ENCODE measurements at places on chromosomes 12 and 14.

DNA sequence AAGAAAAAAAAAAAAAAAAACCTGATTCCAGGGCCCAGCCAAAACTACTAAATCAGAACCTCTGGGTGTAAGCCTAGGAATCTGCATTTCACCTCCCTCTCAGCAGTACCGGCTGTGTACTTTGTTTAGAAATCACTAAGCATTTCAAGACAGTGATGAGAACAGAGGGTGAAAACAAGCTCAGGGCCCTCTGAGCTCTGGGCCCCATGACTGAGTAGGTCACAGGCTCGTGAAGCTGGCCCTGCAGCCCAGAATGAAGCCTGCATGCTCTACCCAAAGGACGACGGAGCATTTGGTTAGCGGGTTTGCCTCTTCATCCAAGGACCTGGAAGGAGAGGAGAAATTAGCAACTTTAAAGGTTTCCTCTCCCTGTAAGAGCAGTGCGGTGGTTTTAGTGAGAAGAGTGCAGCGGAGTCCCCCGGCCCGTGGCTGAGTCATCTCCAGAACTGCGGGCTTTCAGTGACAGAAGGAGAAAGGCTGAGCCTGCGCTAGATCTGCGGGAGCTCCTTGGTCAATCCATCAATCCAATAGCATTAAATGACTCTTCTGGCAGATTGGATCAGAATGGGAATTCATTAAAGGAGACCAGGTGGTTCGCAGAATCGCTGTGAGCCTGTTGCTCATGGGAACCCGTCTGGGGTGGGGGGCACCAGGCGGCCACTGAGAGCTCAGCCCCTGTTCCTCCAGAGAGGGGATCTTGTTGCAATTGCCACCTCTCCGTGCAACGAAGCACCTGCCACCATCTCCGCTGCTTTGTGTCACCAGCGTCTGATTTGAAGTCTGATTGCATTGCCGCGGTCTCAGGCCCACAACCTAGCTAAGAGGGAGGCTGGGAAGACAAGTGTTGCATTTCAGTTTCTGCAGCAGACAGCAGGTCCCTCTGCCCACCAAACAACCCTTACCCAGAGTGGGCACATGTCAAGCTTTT lies 7.3 kb downstream of the IL31 start:
- peak; percentile 65 for DNase-seq

GRCh38 chr12:96120359-96121100 lies 73.6 kb upstream of the ELK3 start:
- DNase-seq = no peak

DNA sequence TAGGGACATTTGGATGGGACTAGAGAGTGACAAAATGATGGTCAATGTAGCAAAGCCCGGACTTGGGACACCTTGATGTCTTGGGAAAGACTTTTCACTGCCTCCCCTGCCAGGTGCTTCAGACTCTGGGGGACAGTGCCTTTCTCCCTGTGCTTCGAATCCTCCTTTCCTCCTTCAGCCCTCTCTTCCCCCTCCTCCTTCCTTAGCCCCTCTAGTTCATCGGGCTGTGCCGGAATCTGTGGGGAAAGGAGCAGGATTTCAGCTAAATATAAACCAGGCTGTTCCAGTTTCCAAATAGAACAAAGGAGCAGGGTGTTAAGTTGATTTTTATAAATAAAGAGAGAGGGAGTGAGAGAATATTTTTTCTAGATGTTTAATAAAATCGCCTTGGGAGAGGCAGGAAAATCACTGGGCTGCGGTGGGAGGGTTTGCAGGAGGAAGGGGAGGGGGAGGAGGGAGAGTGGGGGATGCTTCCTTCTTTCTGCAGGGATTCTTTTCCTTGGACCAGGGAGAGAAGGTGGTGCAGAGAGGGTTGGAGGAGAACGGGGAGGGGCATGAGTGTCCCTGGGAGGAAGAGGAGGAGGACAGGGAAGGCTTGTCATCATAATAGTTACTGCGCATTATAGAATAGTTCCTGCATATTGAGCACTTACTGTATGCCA lies 21.3 kb upstream of the CABP1 start:
- no peak for DNase-seq

GRCh38 chr14:52079239-52079959 lies 10.5 kb upstream of the NID2 start:
- no peak for DNase-seq

- DNase-seq = no peak
Measured at GRCh38 chr12:68455691-68456345, 123.7 kb upstream of the MDM1 start.

DNA sequence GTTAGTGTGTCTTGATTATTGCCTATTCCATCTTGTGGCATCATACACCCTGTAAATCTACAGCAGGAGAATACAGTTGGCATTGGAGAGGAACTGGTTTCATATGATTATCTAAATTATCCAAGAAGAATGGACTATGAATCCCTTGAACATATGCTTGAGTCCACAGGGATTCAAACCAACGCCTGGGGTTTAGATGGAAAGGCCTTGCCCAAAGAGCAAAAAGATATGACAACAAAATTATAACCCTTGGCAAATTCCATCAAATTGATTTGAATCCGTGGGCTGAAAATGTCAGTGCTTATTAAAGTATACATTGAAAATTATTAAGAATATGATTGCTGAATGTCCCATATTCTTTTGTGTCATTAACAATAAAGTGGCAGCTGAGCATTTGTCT lies 108.2 kb downstream of the PDE3A start:
- DNase-seq = no peak

- DNase-seq = no peak
Measured at GRCh38 chr12:14211947-14212387, 153.5 kb upstream of the ATF7IP start.

GRCh38 chr14:99736603-99737371 lies 52.7 kb downstream of the CYP46A1 start:
- DNase-seq = no peak

GRCh38 chr12:39032034-39032433 lies 126.6 kb upstream of the CPNE8 start:
- DNase-seq = no peak

DNA sequence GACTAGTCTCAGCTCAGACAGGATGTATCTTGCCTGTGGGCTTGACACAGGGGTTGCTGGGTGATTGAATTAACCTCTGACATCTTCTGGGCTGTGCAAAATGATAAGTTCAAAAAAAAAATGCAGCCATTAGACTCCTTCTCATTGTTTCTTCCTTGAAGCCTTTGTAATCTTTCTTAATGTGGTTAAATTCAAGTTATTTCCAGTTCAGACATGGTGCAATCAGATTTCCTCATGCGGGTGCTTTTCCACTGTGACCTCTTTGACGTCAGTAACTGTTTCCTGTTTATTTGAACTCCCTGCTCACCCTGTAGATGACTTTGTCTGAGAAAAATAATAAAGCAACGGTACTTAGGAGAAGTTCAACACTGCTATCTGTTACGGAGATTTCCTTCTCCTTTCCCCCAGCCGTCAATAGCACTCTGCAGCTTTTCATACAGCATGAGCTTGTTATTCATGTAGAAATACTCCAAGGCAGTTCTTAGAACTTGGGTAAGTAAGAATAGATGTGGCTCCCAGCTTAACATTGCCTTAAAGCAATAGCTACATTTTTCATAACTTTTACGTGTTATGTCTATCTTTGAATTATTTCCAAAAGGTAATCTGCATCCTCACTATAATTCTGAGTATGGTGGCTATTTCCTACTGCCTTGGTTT lies 155.5 kb downstream of the PRKCH start:
- no peak for DNase-seq

DNA sequence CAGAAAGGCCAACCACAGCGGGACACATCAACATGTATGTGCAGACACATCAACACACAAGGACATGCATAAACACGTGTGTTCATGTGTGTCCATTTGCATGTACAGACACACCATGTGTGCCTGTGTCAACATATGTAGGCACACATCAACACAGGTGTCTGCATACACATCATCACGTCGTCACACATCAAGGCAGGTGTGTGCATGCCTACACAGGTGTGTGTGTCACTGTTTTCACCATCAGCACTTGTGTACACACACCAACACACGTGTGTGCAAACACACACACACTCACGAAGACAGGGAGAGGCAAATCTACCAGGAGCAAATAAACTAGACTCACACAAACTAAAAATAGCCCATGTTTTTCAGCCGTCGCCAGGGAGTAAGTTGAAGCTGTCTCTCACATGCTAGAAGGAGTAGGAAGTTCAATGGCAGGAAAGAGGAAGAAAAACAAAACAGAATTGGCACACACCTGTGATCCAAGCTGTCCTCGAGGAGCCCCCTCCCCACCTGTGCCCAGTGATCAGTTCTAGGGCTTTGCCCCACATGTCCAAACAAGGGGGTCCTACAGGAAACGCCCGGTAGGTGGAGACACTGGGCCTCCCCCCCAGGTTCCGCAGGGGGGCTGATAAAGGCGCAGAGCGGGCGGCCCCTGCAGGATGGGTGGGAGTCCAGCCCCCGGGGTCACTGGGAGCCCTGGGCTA lies 7.4 kb downstream of the SCARB1 start:
- no peak for DNase-seq

- no peak for DNase-seq
Measured at GRCh38 chr14:51680031-51680430, 28.3 kb downstream of the FRMD6 start.

- DNase-seq = no peak
Measured at GRCh38 chr12:110933326-110933974, 13.1 kb upstream of the MYL2 start.

DNA sequence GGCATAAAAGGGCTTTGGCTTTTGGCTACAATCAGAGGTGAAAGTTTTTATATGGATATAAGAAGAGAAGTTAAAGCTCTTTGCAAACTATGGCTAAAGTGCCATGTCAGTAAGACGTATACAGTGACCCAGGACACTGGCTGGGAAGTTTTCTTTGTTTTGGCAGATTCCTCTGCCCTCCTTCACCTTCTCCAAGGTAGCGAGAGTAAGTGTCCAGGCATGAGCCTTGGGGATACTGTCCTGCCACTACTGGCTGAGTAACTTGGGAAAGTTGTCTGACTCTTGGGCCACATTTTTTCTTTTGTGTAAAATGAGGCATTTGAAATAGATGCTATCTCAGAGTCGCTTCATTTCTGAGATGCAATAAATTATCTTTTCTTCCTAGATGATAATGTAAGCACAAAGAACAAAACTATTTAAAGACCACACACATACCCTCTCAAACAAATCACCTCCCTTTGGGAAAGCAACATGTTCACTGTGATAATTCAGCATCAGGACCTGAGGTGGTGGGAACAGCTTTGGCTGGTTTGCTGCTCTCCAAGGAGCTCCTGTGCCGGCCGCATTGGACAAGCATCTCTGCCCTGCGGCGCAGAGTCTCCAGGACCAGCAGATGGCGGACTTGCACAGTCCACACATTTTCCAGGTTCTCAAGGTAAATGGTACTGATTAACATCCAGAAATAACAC lies 106.3 kb downstream of the PTCSC3 start:
- peak; percentile 80 for DNase-seq

DNA sequence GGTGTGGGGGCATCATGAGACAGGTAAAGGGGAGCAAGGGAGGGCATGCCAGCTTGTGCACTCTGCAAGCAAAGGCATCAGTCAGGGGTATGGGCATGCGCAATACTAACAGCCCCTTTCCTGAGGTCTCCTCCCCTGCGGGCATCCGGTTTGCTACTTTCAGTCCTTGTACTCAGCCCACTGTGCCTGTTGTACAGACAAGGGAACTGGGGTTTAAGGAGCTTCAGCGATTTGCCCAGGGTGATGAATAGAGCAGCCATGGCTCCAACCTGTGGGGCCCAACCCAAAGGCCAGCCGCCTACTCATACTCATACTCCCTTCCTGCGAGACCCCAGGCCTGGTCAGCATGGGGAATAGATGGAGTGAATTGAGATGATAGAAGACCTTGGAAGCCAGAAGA lies 66.7 kb downstream of the GALNT16 start:
- DNase-seq = no peak

Data from NCI-H524 (cell line).